Muscle of back (tissue), 13 donors: ENCODE measurements at places on chromosomes 11 and 22.

- no peak for DNase-seq
Observed at GRCh38 chr22:45227645-45228400, 12.9 kb downstream of the KIAA0930 start.

DNA sequence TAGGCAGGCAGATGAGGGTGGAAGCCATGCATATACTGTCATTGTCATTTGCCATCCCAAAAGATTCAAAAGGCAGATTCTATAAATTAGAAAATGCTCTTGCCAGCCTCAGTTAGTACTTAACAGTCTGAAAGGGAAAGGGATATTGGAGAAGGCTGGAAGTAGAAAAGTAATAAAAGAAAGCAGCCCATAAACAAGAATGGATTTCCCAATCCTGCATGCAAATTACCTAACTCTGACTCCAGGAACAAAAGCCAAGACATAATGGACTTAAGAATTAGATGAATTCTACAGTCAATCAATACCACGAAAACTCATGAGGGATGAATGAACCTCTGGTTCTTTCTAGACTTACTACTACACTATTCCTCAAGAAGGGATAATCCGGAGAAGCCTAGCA is 5.9 kb downstream of the PAK1 start:
- no peak for DNase-seq

DNA sequence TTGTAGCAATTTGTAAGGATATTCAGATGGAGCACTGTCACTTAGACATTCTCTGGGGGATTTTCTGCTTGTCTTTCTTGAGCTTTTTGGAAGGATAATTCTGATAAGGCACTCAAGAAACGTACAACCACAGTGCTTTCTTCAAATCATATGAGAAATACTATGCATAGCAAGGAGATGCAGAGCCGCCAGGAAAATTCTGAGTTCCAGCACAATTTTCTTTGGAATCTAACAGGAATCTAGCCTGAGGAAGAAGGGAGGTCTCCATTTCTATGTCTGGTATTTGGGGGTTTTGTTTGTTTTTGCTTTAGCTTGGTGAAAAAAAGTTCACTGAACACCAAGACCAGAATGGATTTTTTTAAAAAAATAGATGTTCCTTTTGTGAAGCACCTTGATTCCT is 9.9 kb downstream of the PRSS23 start:
- no peak for DNase-seq

DNA sequence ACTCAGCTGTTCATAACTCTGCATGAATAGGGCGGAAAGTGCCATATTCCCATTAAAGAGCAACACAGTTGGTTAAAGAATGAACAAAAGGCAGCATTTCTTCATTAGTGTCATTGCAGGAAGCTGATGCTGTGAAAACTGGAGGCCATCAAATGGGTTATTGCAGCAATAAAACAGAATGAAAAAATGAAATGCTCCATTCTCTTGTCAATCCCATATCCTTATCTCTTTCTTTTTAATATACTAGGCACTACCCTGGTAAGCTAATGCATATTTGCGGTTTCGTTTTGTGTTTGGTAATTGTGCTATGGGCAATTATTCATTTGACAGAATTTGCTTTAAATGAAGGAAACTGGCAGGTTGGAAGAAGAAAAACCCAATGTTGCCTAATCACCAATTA is 25.3 kb downstream of the C11orf71 start:
- DNase-seq, result no peak

GRCh38 chr11:81052344-81053158 is 1611.7 kb upstream of the TENM4 start:
- no peak for DNase-seq

DNA sequence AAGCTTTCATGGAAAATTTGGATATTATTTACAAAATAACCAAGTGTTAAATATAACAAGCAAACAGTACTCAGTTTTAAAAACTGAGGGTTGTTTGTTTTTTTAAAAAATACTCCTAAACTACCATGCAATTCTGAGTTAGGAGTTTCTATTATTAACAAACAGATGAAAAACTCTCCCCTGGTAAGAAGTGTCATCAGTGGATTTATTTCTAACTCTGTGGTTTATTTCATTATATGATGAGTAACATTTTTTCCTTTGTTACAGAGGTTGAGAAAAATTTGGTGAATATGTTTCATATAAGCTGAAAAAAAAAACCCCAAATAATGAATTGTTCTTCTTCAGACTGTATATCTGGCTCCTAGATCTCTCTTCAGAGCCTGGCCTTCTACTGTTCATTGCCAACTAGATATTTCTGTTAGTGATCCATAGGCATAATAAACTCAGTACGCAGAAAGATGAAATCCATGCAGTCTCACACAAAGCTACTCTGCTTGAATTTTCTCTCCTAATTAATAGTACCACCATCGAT is 29.4 kb upstream of the PDE3B start:
- no peak for DNase-seq

- DNase-seq, result no peak
Observed at GRCh38 chr22:31097941-31098631, 9.3 kb downstream of the SELENOM start.

- peak; percentile 11 for DNase-seq
Observed at GRCh38 chr11:127461241-127462064, 460.9 kb upstream of the KIRREL3 start.

GRCh38 chr11:69893631-69894030 is 74.4 kb upstream of the FGF3 start:
- no peak for DNase-seq

DNA sequence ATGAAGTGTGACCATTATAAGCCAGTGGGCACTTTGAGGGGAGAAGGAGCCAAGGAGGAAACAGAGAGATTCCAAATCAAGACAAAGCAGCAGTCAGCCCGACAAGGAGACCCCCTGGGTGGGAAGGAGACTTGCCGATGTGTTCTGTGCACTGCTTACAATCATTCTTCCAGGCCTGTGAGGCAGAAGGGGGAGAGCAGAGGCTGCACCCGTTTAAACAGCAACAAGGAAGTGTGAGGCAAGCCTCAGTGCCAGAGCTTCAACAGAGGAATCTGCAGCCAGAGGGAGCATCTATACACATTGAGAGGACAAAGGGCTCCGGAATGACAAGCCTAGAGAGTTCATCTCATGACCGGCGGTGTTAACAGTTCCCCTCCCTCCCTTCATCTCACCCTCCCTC is 121.1 kb downstream of the NXPE2 start:
- DNase-seq, result no peak

DNA sequence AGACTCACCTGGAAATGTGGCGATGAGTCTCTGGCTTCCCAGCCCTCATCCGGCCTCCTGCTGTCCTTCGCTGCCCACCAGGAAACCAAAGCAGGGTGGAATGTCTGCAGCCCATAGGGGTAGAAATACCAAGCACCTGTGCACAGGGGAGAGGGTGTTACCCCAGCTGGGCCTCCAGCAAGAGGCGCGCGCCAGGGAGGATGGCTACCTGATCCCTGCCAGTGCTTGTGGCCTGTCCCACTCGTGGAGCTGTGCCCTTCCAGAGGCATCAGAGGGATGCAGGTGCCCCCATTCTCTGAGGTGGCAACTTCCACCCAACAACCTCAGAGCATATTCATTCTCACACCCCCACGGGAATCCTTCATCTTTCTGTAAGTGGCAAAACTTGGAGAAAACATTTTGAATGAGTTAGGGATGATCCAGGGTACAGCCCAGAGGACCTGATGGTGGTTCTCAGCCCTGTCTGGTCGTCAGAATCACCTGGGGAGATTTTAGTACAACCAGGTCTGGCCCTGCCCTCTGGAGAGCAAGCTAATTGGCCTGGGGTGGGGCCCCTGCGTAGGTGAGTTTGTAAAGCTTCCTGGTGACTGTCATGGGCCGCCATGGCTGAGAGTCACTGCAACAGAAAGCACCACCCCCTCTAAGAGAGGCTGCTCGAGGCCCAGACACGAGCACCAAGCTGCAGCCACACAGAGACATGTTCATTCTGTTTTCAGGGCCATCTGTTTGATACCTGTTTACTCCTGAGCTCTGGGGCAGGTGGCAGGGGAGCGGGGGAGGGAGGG is 9.9 kb downstream of the SUN2 start:
- DNase-seq, result no peak

GRCh38 chr11:132184079-132184478 is 813.7 kb downstream of the NTM start:
- no peak for DNase-seq

- no peak for DNase-seq
Observed at GRCh38 chr11:76152741-76153570, 53.3 kb downstream of the WNT11 start.

DNA sequence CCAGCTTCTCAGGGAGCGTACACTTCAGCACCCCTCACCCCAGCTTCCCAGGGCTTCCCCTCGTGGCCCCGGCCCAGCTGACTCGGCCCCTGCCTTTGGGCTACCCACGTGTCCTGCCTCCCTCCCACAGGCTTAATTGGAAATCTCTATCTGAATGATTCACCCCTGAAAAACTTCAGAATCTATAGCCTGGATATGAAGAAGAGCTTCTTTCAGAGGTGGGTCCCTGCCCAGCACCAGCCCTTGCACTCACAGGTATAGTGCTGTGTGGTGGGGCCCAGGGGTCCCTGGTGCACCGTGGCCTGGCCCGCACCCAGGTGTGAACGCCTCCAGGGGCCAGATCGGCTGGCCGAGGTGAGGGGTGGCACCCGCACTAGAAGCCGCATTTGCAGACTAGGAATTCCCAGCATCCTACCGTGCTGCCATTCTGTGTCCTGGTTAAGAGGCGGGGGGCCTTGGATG is 38.4 kb downstream of the B3GAT1 start:
- DNase-seq, result no peak

DNA sequence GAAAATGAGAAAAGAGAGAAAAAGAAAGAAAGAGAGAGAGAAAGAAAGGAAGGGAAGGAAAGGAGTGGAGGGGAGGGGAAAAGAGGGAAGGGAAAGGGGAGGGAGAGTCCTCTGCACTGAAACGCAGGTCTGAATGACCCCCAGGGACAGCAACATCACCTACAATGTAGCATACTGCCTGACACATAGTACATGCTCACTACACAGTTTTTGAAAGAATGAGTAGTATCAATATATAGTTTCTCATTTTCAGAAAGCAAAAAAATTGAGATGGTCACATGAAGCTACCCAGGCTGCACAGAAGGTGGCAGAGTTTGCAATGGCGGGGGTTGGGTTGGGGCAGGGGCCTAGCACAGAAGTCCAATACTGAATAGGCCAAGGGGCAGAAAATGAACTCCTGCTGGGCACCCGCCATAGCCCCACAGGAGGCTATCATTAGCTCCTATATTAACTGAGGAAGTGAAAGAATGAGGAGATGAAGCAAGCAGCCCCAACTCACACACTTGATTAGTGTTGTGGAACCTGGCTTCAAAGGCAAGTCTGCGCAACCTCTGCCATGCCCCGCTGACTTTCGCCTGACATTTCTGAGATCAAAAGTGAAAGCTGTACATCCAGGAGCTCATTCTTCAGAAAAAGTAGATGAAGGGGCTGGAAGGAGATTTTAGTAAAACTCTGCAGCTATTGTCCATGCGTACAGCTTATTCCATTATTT is 241.2 kb upstream of the SYN3 start:
- no peak for DNase-seq

- DNase-seq, result no peak
Observed at GRCh38 chr22:35554297-35554845, 13.7 kb downstream of the RASD2 start.

GRCh38 chr11:106001304-106002012 is 20.6 kb downstream of the MSANTD4 start:
- DNase-seq, result no peak

GRCh38 chr11:3904228-3904627 is 48.8 kb downstream of the STIM1 start:
- DNase-seq, result no peak

DNA sequence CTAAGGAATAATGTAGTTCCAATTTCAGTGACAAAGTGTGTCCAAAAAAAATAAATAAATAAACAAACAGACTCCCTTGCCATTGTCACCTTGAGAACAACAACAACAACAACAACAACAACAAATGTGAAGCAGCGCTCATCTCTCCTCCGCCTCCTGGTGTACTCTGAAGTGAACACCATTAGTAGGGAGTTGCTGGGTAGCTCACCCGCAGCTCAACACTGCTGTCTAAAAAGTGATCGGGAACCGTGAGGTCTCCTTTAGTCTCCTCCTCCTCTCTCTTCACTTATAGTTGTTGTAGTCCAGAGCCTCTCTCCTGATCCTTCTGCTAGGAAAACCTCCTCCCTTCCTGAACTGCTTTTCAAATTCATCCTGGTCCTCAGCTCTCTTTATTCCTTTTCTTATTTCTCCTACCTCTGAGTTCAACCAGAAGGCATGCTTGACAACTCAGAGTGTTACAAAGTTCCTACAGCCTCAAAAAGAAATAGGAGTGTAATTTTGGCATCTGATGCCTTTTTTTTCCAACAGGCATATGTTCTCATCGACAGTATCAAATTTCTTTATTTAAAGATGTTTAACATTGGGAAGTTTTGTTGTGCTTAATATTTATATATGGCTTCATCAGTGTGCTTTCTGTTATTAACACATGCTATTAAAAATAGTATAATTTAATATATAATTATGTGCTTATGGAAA is 215.1 kb downstream of the PGR start:
- DNase-seq, result no peak

DNA sequence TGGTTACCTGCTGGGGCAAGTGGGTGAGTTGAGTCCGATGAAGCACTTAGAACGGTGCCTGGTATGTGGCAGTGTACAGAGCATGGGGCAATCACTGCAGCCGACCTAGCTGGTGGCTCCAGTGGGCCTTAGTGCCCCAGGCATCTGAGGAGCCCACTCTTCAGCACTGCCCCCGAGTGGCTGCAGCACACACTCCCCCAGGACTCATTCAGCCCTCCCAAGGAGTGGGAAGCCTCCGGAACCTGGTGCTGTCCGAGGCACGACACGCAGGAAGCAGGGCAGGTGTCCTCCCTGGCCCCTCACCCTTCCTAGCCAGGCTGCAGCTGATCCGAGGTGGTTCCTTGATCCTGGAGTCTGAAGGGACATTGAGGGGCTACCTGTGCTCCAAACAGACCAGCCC is 42.4 kb upstream of the PRODH start:
- no peak for DNase-seq

DNA sequence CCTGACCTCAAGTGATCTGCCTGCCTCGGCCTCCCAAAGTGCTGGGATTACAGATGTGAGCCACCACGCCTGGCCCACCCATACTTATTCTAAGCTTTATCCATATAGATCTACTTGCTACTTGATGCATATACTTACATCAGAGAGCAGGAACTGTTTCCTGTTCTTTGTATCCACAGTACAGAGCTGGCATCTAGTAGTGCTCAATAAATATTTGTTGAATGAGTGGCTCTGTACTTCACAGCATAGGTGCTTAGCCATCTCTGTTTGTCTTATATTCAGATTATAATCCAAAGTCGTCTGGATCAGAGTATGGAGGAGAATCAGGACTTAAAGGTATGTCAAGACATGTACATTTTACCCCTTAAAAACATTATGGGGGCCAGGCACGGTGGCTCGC is 38.6 kb upstream of the DLAT start:
- DNase-seq, result no peak
